Kidney tubule cell (primary cell): ENCODE measurements at places on chromosomes 5 and 9.

DNA sequence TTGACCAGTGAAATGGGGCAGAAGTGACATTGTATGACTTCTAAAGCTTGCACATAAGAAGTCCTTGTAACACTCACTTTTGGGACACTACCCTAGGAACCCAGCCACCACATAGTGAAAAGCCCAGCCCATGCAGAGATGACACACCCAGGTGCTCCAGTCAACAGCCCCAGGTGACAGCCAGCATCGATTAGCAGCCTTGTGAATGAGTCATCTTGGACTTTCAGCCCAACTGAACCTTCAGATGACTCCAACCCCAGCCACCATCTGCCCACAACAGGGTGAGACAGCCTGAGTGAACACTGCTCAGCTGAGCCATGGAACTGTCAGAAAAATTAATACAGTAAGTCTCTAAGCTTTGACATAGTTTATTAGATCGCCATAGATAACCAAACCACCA, 458.6 kb downstream of the ZSWIM6 start:
- peak; percentile 83 for DNase-seq

GRCh38 chr9:295576-295975, 80.9 kb downstream of the DOCK8 start:
- DNase-seq, result no peak

GRCh38 chr9:130371196-130371966, 73.4 kb upstream of the ASS1 start:
- peak; percentile 29 for DNase-seq

DNA sequence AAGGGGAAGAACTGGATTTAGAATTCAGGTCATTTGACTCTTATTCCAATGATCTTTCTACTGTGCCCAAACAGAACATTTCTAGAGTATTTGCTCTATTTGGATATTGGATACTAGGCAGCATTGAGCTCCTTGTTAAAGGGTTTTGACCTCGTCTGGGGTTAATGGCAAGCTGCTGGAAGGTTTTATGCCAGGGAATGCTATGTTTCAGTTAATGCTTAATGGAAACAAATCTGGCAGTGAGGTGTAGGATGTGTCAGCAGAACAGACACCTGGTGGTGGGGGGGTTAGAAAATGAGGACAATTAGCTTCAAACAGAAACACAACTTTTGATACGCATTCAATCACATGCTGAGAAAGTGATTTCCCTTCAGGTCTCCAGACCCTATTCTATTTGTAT, 51.5 kb downstream of the AGXT2 start:
- DNase-seq, result peak; percentile 17

DNA sequence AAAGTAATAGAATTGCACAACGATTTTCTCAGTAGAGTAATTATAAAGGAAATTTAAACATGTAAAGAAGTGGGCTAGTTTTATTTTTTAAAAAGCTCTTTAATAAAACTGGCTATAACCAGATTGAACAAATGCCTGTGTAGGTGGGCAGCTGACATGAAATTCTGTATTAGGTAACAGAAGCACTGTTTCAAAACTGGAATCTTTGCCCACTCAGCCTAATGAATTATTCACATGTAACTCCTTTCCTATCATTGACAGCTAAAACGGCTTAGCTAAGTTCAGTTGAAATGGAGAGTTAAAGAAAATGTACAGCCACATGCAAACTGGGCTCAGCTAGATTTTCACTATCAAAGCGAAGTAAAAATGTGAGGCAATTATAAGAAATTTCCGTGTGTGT, 1300.1 kb upstream of the ACO1 start:
- no peak for DNase-seq

- peak; percentile 54 for DNase-seq
Measured at GRCh38 chr5:64166201-64166959, 737 bp downstream of the RNF180 start.

GRCh38 chr9:22107202-22108045, 98.3 kb upstream of the CDKN2B start:
- DNase-seq, result peak; percentile 32

DNA sequence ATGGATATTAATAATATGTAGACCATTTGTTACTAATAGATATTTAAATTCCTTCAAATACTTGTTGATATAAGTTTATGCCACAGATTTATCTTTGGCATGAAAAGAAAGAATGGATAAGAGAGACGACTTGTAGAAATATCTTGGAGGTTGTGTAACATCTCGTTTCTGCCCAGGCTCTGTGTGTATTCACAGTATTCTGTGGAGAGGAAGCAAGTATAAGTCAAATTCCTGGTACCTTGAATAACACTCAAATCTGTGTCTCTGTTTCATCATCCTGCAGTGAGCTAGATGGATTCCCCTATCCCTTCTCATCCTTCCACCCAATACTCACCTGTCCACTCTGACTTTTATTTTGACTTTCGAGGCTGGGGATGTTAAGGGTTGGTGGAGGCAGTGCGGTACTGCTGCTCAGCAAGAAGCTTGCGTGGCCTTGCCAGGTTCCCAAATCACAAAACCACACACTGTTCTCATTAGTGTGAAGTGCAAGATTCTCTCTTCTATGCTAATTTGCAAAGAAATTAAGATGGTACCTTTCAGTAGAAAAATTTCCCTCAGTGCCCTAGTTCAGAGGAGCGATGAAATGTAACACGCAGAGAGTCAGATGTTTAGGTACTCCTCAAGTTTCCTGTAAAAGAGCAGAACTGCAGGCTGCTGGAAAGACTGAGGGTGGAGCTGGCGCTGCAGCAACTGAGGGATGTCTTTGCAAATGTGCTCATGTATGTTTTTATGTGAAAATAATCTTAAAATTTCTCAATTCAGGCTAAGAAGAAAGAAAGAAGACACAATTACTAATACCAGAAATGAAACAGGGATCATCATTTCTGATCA, 42.6 kb upstream of the ANKRD18A start:
- no peak for DNase-seq

GRCh38 chr5:69288688-69289087, 43.9 kb downstream of the CCDC125 start:
- DNase-seq, result no peak

DNA sequence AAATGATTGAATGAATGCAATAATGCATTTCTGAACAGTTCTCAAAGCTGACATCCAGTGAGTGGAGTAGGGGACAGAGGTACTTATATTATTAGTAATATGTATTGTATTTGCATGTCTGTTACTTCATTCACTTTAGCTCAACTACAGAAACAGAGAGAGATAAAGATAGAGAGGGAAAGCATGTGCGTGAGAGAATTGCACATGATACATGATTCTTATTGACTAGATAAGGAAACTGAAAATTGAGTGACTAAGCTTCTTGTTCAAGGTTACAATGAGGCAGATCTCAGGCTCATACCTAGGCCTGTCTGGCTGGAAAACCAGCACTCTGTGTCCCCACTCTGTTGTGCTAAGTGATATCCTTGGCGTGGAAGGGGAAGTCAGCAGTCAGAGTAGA, 337.7 kb upstream of the KLF4 start:
- no peak for DNase-seq

DNA sequence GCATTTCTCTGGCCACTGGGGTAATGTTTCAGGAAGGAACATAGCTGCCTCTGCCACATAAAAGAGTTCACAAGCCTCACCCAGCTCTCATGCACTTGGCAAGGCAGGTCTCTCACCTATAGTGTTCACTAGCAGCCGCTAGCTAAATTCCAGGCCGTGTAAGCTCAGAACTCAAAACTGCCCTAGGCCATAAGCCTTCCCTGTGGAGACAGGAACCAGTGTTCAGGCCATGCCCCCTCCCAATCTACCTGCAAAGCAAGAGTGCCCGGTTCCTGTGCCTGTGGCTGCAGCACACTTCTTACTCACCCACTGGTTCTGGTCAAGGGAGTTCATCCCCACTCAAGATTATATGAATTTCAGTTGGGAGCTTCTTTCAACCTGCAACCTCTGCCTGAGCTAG, 60.7 kb upstream of the ZNF169 start:
- no peak for DNase-seq

- no peak for DNase-seq
Measured at GRCh38 chr9:27195191-27195590, 86.2 kb downstream of the TEK start.

GRCh38 chr9:137255448-137256114, 454 bp downstream of the NELFB start:
- DNase-seq, result peak; percentile 58

GRCh38 chr9:37555786-37556185, 20.4 kb downstream of the FBXO10 start:
- no peak for DNase-seq

- no peak for DNase-seq
Measured at GRCh38 chr9:124626276-124626675, 119.1 kb upstream of the NR5A1 start.
